ENCODE measurements at places on chromosomes 6 and 20. TPM values are rescaled to one million over a fixed set of nuclear protein-coding genes. Genes with fewer than 3 reads are reported as not detected.

- H3K27ac ChIP-seq: peak overlapping the region; percentile 33
- no peaks in the 10 kb centered on the region for H3K4me1 ChIP-seq
- no peak overlapping the region for H3K4me3 ChIP-seq
- H3K27me3 ChIP-seq: no peaks in the 10 kb centered on the region
- DNase-seq: no peak
Measured at GRCh38 chr20:43541214-43541613, 17.6 kb upstream of the SGK2 start.

GRCh38 chr6:169172456-169172855 is 81.2 kb downstream of the THBS2 start:
- H3K4me3 ChIP-seq: no peak overlapping the region
- H3K4me1 ChIP-seq: no peaks in the 10 kb centered on the region

TCP11 gene
- not detected for total RNA-seq

DNA sequence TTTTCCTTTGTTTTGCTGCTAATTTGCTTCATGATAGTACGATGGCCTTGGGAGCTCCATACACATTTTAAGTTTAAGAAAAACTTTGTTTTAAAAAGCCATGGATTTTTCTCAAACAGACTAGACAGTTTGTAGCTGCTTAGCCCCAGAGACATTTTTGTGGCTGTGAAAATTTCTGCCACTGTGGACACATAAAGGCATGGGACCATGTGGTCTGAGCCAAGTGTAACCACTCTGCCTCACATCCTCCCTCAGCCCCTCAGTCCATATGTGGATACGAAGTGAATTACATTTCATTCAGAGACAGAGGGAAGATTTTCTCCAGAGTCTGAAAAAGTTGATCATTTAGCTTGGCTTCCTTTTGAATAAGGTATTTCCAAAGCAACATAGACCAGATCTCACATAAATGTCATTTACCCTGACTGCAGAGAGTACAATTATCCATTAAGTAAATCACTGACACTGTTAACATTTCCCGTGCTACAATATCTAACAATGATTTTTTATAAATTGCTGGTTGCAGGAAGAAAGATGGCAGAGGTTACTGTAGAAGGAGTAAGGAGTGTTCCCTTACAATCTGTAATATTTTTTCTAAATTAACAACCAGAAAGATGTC is 87.4 kb downstream of the GJA1 start:
- no peaks in the 10 kb centered on the region for H3K36me3 ChIP-seq
- H3K27ac ChIP-seq: peak overlapping the region; percentile 59
- no peaks in the 10 kb centered on the region for H3K27me3 ChIP-seq
- H3K4me3 ChIP-seq: no peak overlapping the region
- no peak for DNase-seq

ARMH2 gene
- not detected for total RNA-seq

RRP36 gene
- total RNA-seq: 83.2 TPM

DNA sequence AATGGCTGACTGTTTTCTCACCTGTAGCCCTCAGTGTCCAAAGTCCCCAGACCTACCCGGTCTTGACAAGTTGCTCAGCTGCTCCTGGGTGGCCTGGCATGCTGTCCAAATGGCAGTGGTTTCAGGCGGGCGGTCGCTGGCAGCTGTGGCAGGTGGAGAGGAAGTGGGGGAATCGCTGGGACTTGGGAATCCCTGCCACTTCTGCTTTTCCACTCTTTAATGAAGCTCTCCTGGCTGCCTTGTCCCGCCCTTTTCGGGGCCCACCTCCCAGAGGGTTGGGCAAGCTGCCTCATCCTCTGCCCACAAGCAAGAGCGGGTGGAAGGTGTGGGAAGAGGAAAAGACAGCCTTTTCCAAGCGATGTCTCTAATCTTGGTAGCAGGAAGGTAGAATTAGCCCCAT is at the start of gene OCSTAMP:
Gene OCSTAMP, minus strand, starts transcription at position 194 of the 400 bp plus-strand sequence. Its CDS starts 94 bp downstream, at position 100.
- no peaks in the 10 kb centered on the region for H3K36me3 ChIP-seq
- DNase-seq: no peak
- no peak within 1 kb of the TSS for H3K27ac ChIP-seq
- H3K27me3 ChIP-seq: peaks cover 4% of the 10 kb centered on the region
- no peak within 1 kb of the TSS for H3K4me3 ChIP-seq

NRSN1 gene
- not detected for total RNA-seq

Data from hepatocyte (in vitro differentiated cells).